Thyroid gland (tissue), 4 donors: ENCODE measurements at places on chromosomes 7 and 10. TPM values are rescaled to one million over a fixed set of nuclear protein-coding genes. Genes with fewer than 3 reads are reported as not detected.

The STEAP4 gene
- total RNA-seq, result 45.2 TPM

The GJD4 gene
- not detected for total RNA-seq

The PON1 gene
- total RNA-seq, result not detected

The XRCC2 gene
- total RNA-seq, result 1.6 TPM

The INHBA gene
- total RNA-seq, result 1.3 TPM

The C10orf105 gene
- total RNA-seq, result not detected

The VTI1A gene
- 84.5 TPM for total RNA-seq

The HMX2 gene
- not detected for total RNA-seq

The FAM24B gene
- total RNA-seq, result not detected

- no peak for DNase-seq
These were observed 103.8 kb downstream of the TAX1BP1 start for GRCh38 chr7:27843584-27844305.

GRCh38 chr10:124993736-124994451 is 52.0 kb downstream of the ZRANB1 start:
- no peak for DNase-seq

GRCh38 chr7:47414342-47415317 is 167.3 kb downstream of the TNS3 start:
- no peak for DNase-seq

- DNase-seq, result peak; percentile 57
These were observed 687 bp downstream of the EPDR1 start for GRCh38 chr7:37920849-37921805.

GRCh38 chr7:2230226-2230625 is 2.5 kb downstream of the MAD1L1 start:
- DNase-seq, result no peak

- no peak for DNase-seq
These were observed 5.7 kb upstream of the GOT1 start for GRCh38 chr10:99435986-99436638.

- no peak for DNase-seq
These were observed 64.9 kb upstream of the C1QL3 start for GRCh38 chr10:16586358-16587138.

- no peak for DNase-seq
These were observed 68.0 kb downstream of the ITIH5 start for GRCh38 chr10:7598771-7599170.

- DNase-seq, result no peak
These were observed 140.5 kb downstream of the LRRC4 start for GRCh38 chr7:127890726-127891125.

GRCh38 chr7:129494041-129494440 is 8.3 kb upstream of the SMKR1 start:
- DNase-seq, result no peak

DNA sequence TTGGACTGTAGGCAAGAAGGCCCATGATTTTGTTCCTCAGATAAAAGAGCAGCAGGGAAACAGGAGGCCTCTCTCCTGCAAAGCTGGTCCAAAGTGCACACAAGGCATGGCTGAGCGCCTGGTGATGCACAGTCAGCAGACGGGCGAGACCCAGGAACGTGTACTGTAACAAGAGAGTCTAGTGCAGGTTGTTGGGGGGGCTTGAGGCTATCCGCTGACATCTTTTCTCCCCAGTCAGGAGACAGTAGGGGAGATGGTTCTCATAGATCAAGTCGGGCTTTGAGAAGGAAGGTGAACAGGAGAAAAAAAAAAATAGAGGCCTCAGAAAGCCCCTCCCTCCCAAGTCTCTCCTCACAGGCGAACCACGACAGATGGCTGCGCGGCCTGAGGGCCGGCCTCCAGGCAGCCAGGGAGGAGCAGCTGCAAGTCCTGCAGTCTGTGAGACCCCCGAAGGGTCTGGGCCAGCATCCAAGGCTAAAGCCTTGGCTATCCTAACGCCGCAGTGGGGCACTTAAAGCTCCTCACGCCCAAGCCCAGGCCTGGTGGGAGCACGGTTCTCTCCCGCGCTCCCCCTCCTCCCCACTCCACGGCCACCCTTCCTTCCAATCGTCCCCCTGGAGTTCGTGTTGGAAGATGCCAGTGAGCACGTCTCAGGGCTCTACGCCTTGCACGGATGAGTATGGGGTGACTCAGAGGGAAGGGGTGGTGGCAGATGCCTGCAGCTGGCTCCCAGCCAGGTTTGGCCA is 68.3 kb downstream of the PRKAG2 start:
- DNase-seq, result no peak

DNA sequence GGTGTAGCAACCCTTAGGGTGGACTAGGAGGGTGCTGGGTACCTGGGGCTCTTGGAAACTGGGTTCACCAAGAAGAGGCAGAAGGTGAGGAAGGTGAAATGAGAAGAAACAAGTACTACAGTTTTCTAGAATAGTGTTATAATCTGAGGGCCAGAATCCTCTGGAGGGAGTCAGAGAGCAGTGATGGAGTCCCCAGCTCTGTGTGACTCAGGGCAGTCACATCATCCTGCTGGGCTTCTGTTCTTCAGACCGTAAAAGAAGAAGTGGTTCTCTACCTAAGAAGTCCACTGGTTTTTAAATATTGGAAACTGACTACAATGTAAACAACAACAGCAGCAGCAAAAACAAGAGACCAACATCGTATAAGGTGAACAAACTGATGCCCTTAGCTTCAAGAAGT is 197.3 kb downstream of the PRPF18 start:
- peak; percentile 29 for DNase-seq

DNA sequence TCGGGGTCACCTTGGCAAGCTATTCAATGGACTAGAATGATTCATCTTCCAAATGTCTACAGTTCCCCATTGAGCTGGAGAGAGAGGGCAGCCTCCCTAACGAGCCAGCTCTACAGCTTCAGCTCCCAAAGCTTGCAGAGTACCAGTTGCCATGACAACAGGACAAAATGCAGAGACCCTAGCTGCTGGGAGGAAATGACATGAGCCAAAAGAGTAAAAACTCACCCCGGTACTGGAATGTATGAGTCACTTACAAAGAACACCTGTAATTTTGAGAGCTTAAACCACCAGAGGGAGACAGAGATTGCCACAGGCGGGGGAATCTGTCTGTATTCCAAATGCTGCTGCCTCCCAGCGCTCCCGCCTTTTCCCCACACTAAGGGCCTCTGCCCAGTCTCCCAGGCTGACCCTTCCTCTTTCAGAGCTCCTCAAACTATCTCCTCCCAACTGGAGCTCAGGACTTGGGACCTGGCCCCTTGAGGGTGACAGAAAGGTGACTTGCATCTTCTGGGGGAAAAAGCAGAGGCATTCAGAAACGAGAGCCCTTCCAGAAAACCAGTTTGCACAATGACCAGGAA is 95.5 kb downstream of the CUL2 start:
- peak; percentile 70 for DNase-seq

DNA sequence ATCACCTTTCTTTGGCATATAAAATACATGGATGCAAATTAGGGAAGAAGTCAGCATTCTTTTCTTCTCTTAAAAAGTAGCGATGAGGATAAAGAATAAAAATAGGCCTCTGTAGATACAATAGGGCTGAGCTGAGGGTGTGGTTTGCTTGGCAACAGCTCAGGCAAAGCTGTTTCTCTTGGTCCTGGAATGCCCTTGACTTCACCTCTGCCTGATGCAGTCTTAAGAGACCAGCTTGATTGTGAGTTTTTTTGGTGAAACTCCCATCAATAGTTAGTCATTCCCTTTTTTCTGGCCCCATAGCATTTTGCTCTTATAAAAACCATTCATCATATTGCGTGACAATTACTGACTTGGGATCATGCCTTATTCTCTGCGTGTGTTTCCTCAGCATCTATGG is 42.1 kb upstream of the MKLN1 start:
- peak; percentile 75 for DNase-seq
